Midbrain (tissue), 1 donor: ENCODE measurements at places on chromosomes 6 and 20.

DNA sequence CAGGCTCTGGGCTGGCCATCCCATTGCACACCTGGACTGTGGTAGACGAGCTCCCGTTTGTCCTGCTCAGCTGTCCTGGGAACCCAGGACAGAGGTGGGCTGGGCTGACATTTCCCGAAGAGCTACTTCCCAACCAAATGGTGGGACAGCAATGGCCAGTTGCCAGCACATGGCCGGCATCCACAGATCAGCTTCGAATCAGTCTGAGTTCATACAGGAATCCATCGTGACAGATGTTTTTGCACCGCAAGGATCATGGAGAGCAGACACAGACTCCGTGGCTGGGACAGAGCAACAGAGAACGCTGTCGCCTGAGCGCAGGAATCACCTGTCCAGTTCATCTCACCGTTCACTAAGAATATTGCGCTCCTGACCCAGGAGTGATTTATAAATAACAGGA is 198.5 kb downstream of the TTLL2 start:
- DNase-seq = no peak

- no peak for DNase-seq
Observed at GRCh38 chr20:43536817-43537440, 21.9 kb upstream of the SGK2 start.

DNA sequence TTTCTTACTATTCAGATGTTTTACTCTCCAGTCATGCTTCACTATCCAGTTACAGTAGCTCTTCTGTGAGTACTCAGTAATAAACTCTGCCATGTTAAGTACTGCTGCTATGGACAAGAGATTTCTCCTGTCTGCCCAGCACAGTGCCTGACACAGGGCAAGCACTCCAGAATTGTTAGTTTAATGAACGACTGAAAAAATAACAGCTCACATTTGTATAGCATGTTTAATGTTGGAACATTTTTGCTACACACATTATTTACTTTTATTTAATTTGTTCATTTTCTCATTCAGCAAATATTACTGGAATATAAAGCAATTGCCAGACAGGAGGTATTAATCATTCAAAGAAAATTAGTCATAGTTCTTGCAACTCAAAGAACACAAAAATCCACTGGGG is 142.6 kb upstream of the HMGN3 start:
- DNase-seq = no peak

- no peak for DNase-seq
Observed at GRCh38 chr6:75333676-75334200, 49.1 kb upstream of the TMEM30A start.

- no peak for DNase-seq
Observed at GRCh38 chr20:50561379-50562078, 51.3 kb downstream of the PTPN1 start.

GRCh38 chr6:152701863-152702401 is 4.2 kb downstream of the MYCT1 start:
- no peak for DNase-seq

GRCh38 chr6:157218371-157219198 is 104.7 kb downstream of the TMEM242 start:
- DNase-seq = no peak

- DNase-seq = no peak
Observed at GRCh38 chr6:146850238-146850896, 251.6 kb downstream of the ADGB start.

DNA sequence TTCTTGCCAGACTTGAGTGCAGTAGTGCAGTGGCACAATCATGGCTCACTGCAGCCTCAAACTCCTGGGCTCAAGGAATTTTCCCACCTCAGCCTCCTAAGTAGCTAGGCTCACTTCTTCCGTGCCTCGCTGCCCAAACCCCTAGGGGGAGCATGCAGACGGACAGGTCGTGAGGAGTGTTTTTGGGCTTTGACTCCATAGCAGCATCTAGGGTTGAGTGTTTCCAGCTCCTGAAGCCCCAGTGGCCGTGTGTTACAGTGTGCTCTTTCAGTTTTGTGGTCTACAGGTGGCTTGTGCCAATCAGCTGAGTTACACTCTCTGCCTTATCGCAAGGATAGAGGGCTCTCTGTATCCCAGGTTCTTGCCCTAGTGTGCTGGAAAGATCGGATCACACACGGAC is 33.4 kb downstream of the NCOA3 start:
- DNase-seq = no peak

- DNase-seq = peak; percentile 51
Observed at GRCh38 chr6:121901432-121901831, 466.0 kb downstream of the GJA1 start.

DNA sequence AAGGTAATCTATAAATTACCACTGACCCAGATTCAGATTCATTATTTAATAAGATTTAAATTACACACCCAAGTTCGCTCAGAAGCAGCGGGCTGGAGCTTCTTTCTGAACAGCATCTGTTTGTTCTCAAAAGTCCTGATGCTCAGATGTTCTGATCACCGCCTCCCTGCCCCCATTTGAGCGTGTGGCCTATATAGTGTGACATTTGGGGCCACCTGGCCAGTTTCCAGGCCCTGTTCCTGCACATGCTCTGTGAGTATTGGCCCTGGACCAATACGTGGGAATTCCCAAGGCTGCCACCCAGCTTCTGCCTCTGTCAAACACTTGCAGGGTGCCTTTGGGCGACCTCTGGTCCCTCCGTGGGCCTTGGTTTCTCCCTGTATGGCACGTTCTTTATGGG is 228.8 kb downstream of the TFAP2C start:
- DNase-seq = no peak

- no peak for DNase-seq
Observed at GRCh38 chr6:15672291-15672690, 9.5 kb upstream of the DTNBP1 start.

DNA sequence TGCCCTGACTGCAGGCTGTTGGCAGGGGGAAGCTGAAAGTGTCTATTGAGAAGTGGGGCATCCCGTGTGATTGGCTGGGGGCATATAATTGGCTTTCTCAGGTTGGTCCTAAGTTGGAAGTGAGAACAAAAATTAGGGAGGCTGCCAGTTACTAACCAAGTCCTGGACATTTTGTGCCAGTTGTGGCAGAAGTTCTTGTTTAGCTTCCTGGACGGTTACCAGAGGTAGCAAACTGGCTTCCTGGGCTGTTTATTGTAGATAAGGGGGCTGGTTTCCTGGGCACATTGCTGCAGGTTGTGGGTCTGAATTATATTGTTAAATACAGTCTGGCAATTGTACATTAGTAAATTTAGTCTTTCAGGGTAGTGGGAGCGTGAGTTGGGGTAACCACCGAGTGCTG is 50.6 kb upstream of the SLC2A12 start:
- DNase-seq = no peak

DNA sequence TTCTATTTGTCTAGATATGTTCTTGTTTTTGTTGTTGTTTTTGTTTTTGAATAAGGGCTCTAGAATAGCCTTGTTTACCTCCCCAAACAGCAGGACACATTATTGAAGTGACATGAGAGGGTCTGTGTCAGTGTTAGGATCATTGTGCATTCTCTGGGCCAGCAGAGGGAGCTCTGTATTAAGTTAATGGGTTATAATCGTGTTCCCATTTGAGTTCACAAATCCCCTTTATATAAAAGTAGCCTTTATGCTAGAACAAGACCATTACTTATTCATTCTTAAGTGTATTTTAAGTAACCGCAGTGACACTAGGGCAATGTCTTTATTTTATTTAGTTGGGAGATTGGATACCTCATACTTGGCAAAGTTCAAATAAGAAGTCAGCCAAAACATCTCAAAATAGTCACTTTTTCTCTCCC is 44.8 kb downstream of the STK4 start:
- peak; percentile 80 for DNase-seq

GRCh38 chr6:46376562-46377061 is 114.6 kb downstream of the RCAN2 start:
- DNase-seq = no peak

DNA sequence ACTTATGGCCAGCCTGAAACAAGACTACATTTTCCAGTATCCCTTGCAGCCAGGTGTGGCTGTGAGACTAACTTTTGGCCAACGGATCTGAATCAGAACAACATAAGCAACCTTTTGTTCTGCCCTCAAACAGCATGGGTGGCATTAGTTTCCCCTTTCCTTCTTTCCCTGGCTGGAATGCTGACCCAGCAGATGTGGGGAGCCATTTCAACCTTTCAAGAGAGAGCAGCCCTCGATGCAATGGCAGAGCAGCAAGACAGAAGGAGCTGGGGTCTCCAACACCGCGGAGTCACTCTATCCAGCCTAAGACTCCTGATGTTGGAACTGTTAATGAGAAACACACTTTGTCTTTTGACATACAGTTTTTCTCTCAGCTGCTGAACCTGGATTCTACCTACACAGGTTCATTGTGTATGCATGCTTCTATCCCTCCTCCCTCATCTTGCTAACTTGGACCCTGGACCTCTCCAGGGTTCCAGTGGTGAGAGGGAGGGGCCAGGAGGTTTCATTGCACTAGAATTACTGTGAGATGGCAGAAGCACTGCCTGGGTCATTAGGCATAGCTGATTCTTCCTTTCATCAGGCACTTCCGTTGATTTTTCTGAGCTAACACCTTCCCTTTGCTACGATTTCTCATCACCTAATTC is 28.8 kb upstream of the DDR1 start:
- DNase-seq = no peak

- no peak for DNase-seq
Observed at GRCh38 chr6:127210725-127211124, 55.9 kb upstream of the RNF146 start.

GRCh38 chr6:129446272-129447197 is 263.4 kb downstream of the ARHGAP18 start:
- DNase-seq = no peak

GRCh38 chr6:42783876-42784642 is 2.2 kb downstream of the BICRAL start:
- peak; percentile 53 for DNase-seq

- DNase-seq = no peak
Observed at GRCh38 chr20:50992733-50993457, 30.0 kb downstream of the KCNG1 start.
